ENCODE measurements at places on chromosomes 12 and 14.

- DNase-seq = no peak
Measured at GRCh38 chr12:72236071-72236705, 36.0 kb upstream of the TRHDE start.

DNA sequence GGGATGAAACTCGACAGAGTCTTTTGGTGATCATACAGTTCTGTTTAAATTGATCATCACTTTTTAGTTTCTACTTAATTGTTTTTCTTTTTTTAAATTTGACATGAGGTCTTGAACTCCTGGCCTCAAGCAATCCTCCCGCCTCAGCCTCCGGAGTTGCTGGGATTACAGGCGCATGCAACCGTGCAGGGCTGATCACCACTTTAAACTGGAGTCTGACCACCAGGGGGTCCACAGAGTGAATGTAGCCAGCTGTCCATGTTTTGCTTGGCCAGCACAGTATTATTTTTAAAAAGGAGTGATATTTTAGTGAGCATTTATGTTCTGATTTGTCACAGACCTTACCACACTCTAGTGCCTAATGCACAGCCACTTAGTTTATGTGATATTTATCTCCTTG lies 10.7 kb downstream of the DAAM1 start:
- DNase-seq = no peak

DNA sequence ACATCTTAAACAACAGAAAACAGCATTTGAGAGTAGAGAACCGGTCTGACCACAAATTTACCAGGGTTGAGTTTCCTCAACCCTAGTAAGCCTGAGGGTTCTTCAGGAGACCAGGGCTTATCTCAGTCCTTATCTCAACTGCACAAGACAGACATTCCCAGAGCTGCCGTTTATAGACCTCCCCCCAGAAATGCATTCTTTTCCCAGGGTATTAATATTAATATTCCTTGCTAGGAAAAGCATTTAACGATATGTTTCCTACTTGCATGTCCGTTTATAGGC lies 12.3 kb downstream of the TMEM117 start:
- no peak for DNase-seq

GRCh38 chr14:33691907-33692306 lies 259.0 kb downstream of the EGLN3 start:
- no peak for DNase-seq

- DNase-seq = no peak
Measured at GRCh38 chr12:6273541-6274230, 36.8 kb upstream of the PLEKHG6 start.

- DNase-seq = peak; percentile 40
Measured at GRCh38 chr12:124994437-124994975, 1.1 kb downstream of the BRI3BP start.

DNA sequence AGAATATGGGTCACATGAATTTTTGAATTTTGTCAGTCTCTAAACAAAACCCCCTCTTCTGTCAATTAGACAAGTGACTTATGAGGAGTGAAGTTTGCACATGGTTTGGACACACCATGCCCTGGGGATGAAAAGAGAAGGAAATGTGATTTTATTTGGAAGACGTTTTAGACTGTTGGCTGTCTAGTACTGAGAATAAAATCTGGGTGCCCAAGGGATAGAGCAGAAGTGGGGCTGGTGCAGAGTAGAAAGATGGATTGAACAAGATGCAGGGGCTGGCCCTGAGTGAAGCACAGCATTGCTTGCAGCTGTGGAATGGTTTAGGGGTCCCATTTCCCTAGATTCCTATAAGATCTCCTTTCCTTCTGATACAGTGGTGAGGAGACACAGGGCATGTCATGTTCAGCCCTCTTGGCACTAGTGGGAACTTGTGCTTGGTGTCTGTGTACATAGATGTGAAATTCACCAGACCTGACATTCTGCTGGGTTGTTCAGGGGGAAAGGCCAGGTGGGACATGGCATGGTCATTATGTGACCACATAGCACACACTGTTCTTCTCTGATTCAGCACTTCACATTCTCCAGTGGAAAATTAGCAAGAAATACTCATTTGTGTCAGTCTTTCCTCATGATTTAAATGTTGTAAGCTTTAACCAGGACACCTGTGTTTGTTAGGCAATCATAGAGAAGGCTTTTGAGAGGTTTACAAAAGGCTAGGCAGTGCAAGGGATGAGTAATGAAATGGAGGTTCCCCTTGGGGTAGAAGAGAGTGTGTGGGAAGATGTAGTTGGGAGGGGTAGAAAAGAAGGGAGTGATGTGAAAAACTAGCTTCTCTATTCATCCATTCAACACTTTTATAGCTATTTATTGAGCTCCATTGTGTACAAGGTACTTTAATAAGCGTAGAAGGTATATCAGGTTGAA lies 202.3 kb upstream of the IGF1 start:
- DNase-seq = no peak

DNA sequence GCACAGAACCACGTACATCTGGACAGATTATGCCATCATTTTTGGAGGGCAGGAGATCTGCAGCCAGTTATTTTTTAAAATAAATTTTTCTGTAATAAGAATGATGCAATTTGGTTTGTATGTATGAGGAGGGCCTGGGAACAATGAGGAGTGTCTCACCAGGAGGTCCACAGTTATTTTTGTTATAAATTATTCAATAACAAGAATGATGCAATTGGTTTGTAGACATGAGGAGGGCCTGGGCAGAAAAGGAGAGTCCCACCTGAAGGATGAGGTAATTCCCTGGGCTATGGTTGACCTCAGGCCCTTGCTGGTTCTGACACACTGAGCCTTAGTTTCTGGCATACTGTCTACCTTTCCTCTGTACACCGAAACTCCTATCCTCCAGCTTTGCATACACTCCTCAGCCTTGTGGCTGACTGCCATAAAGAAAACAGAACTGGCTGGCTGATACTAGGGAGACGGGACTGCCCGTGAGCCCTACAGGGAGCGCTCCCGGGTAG lies 9.0 kb upstream of the DCD start:
- no peak for DNase-seq

DNA sequence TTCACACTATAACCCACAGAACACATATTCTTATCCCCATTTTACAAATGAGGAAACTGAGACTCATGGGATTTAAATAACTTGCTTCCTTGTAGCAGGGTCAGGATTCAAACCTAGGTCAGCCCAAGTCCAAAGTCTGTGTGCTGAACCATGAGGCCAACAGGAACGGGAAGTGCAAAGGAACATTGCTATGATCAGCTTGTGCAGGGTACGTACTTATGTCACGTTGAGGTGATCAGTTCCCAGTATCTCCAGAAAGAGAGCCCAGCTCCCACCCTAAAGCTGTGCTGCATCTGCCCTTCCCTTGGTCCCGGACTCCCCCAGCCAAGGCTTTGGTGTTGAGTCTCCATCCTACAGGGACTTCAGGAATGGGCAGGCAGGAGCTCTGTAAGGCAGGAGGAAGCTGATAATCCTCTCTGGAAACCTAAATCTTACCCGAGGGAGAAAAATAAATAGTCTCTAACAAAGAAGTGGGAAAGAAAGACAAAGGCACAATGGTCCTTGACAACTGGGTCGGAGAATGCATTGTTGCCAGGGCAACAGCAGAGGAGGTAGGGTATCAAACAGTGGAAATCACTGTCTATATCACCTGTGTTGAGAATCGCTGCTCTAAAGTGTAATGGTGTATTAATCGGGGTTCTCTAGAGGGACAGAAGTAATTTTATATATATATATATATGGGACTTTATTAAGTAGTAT lies 82.5 kb upstream of the FICD start:
- DNase-seq = no peak

DNA sequence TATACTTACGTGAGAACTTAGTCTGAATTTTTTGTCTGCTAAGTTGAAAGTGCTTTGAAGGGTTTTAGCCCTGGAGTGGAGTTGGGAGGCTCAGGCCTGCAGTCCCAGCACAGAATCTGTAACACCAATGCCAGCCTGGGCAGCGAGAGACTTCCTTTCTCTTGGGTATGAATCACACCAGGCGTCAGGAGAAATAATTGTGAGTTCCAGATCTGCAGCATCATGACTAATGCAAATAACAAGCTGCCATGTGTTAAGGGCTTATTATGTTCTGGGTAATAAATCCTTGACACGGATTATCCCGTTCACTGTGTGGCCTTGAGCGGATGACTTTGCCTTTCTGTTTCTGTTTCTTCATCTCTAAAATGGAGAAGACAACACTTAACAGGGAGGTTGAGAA lies 70.6 kb downstream of the B4GALNT3 start:
- DNase-seq = no peak

DNA sequence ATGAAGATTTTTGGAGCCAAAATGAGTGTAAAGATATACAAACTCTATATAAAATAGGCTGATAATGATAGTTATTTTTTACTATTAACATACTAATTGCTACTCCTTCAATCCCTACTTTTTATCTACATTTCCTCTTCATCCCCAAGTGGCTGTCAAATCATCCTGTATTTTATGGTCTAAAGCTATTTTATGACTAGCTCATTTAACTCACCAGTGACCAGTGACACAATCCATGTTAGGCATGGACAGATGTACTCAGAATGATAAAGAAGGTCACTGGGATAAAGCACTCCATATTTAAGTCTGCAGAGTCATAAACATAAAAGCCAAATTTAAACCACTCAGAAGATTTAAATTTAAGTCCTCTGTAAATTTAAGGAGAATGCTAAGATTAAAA lies 183.0 kb downstream of the MED13L start:
- DNase-seq = no peak

- DNase-seq = no peak
Measured at GRCh38 chr12:38823738-38824137, 81.7 kb downstream of the CPNE8 start.

- no peak for DNase-seq
Measured at GRCh38 chr12:111121840-111122239, 201.5 kb upstream of the MYL2 start.

GRCh38 chr12:3931776-3932175 lies 58.6 kb upstream of the PARP11 start:
- no peak for DNase-seq

- DNase-seq = no peak
Measured at GRCh38 chr14:53615252-53615651, 341.4 kb downstream of the BMP4 start.

DNA sequence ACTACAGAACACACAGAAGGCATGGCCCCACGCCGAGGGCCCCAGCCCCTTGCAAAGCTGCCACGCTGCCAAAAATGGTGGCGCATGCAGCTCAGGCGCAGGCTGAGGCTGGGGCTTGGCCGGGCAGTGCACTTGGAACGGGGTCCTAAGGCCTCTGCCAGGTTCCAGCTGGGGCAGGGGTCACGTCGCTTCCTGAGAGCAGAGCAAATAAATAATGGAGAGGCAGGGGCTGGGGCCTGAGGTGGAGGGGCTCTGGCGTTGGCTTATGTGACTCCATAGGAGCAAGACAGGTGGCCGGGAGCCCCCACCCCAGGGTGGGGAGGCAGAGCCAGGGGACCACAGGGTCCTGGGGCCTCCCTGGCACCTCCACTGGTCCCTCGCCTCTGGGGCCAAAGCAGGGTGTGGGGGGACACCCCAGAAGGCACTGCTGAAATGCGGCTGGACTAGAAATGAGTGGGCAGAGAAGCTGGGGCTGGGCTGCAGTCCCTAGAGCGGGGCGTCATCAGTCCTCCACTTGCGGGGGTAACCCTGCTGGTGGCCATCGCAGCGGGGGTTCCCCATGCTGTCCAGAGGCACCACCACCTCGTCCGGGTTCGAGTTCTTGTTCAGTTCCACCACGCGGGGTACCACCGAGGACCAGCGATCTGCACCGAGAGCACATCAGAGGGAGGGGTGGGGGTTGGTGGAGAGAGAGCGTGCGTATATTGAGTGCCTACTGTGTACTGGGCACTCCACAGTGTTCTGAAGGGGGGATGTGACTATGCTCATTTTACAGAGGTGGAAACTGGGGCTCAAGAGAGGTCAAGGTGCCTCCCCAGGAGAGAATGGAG lies 49.8 kb downstream of the TRPV4 start:
- DNase-seq = no peak

DNA sequence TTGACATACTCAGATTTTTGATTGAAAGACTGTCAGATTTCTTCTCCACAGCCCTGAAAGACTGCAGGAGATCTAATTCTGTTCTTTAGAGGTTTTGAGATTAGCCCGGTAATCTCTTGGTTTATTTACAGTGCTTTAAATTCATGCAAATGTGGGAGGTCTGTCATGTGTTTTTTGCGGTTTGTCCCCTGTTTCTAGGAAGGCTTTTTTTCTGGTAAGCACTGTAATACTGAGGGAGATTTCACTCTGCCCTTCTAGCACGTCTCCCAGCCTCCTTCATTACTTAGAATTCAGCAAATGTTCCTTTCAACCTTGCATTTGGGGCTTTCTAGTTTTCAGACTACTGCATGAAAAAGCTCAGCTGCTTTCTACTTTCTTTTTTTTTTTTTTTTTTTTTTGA lies 31.1 kb downstream of the GPHN start:
- DNase-seq = peak; percentile 33

GRCh38 chr14:82766996-82767395 lies 1233.3 kb upstream of the SEL1L start:
- no peak for DNase-seq

GRCh38 chr12:65277994-65278575 lies 398 bp upstream of the MSRB3 start:
- no peak for DNase-seq

DNA sequence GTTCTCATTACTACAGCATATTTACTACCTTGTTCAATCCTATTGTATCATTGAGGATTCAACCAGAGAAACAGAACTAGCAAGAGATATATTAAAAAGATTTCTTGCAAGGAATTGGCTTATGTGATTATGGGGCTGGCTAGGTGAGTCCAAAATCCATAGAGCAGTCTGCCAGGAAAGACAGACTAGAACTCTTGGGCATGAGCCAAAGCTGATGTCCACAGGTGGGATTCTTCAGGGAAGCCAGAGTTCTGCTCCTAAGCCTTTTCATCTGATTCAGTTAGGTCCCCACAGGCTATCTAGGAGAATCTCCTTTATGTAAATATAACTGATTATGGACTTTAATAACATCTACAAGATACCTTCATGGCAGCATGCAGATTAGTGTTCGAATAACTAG lies 26.0 kb downstream of the PELI2 start:
- no peak for DNase-seq

GRCh38 chr14:61527325-61528100 lies 167.8 kb upstream of the HIF1A start:
- DNase-seq = no peak

GRCh38 chr12:112892856-112893255 lies 13.9 kb upstream of the OAS1 start:
- DNase-seq = no peak

GRCh38 chr12:132494294-132495164 lies 4.6 kb downstream of the FBRSL1 start:
- no peak for DNase-seq

GRCh38 chr12:96225044-96225855 lies 31.1 kb downstream of the ELK3 start:
- no peak for DNase-seq

DNA sequence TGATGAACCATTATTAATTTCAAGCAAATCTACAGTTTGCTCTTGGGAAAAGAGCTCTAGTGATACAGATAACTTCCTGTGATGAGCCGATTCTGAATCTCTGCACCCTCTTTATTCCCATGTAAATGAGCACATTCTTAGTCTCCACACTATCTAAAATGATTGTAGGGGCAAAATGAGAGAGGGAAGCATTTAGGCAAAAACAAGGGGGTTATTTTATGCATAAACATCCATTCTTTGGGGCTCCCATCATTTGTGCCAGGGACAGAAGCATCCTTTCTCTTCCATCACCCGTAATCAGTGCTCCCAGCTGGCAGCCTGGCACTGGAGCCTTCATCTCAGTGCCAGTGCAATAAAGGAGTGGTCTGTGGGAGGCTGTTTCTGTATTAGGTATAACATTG lies 1.7 kb upstream of the GPD1 start:
- DNase-seq = no peak

- no peak for DNase-seq
Measured at GRCh38 chr12:31206038-31206670, 119.8 kb downstream of the SINHCAF start.

GRCh38 chr12:62895351-62895877 lies 39.5 kb downstream of the PPM1H start:
- DNase-seq = no peak
